Activated CD8-positive, alpha-beta memory T cell treated with anti-CD3 and anti-CD28 coated beads for 1 hour (primary cell): ENCODE measurements at places on chromosomes 7 and 10.

GRCh38 chr7:103887853-103888602 is 101.4 kb downstream of the RELN start:
- no peak for DNase-seq

GRCh38 chr10:81145975-81146374 is 608.3 kb downstream of the SH2D4B start:
- no peak for DNase-seq

DNA sequence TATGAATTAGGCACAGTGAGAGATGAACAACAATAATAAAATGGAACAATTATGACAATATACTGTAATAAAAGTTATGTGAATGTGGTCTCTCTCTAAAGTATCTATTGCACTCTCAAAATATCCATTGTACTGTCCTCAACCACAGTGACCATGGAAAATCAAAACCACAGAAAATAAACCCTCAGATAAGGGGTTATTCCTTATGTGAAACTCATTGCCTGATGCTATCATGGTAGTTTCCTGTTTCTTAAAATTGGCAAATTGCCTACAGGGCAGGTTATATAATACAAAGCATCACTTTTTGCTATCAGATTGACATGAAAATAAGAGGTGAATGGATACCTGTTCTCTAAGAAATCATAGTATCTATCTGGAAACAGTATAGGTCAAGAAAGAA is 3.8 kb downstream of the MCM10 start:
- DNase-seq: no peak

DNA sequence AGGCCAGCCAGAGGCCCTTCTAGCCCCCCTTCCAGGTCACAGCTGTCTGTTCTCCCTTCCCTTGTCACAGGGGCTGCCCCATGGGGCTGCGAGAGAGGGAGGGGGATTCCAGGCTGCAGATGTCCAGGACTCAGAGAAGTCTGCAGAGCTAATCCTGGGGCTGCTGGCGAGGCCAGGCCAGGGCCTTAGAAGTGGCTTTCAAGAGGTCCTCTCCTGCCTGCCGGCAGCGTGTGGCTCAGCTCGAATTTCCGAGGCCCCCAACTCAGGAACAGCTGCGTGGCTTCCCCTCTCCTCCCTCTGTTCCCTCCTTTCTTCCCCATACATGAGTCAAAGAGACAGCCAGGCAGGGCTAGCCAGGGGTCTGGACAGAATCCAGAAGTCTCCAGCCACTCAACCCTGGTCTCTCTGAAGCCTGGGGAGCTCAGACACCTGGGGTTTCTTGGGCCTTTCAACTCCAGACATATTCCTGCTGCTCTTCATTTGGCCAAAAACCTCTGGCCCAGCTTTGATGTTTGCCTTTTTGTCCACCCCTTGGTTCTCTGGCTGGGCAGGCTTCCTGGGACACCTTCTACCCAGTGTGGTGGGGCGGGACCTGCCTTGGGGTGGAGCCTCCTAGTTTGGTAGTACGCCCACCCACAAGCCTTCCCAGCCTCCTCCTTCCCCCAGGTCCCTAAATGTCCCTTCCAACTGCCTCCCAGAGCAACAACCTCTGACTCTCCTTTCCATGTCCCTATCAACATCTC is 21.8 kb upstream of the EIF5AL1 start:
- no peak for DNase-seq

GRCh38 chr7:4073052-4073451 is 609.0 kb upstream of the FOXK1 start:
- DNase-seq: no peak

GRCh38 chr10:132655735-132656134 is 118.1 kb downstream of the INPP5A start:
- DNase-seq: no peak

DNA sequence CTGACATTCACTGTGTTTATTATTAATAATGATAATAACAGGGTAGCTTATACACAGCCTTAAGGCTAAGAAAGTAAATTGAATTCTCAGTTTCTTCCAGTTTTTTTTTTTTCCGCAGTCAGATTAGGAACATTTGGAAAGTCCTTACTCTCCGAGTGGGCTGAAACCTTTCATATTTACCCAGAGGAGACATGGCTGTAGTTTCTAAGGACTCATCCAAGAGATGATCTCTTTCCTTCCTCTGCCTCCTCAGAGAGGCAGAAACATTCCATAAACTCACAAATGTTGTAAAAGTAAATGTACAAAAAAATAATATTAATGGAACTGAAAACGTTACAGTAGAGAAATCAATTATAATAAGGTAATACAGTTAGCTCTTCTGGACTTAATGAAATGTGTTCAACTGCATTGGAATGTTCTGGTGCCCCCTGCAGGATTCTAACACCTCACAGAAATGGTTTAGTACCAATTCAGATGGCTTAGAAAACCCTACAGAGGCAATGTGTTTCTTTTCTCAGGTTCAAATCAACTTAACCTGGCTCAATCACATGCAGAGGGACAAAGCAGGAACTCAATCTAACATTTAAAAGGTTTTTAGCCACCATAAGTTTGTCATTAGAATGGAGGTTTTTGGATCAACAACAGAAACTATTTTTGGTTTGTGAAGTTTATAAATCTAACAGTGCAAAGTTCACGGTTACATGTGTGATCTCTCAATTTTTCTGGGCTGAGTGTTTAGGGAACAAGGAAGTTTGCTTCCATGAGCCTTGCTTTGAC is 71.7 kb downstream of the ICA1 start:
- peak; percentile 35 for DNase-seq

- no peak for DNase-seq
These were observed 192.6 kb downstream of the CFTR start for GRCh38 chr7:117672453-117672852.

DNA sequence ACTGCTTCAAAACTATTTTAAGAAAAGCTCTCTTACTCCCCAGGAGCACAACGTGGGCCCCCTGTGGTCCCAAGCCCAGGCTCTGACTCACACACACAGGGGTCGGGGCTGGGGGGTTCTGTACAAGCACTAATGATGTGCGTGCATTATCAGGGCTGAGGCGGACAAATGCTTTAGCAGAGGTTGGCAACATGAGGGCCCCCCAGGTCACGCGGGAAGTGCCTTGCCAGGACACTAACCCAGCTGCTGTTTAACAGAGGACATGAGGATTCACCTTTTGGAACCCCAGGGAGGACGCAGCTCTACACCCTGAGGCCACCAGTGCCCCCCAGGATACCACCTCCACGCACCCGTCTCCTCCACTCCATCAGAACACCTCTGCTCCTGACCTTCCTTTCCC is 342.8 kb downstream of the DNAJB6 start:
- DNase-seq: no peak

DNA sequence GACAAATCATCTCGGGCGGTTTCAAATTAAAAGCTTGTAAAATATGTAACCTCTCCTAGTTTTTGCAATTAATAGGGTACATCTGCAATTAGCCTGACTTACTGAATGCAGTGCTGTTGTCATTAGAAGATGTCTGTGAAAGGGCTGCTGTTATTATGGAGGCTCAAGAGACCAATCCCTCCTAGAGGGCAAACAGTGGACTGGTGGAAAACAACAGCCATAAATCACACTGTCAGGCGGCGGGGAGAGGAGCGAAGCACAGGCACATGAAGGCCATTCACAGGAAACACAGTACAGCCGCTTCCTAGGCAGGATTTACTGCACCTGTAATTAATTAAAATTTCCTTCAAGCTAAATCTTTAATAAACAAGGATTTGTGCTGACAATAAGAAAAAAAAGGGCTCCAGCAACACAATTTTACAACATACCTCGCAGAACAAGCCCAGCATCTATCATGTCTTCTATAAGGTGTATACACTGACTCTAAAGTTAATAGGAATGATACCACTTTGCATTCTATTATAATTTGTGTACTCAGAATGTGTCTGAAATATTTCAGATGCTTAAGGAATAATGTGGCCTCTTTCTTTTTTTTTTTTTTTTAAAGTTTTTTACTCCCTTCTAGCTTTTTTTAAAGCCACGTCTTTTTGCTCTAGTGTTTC is 50.7 kb downstream of the ERCC6 start:
- DNase-seq: no peak

GRCh38 chr10:97540669-97541500 is 31.7 kb upstream of the ANKRD2 start:
- DNase-seq: no peak

DNA sequence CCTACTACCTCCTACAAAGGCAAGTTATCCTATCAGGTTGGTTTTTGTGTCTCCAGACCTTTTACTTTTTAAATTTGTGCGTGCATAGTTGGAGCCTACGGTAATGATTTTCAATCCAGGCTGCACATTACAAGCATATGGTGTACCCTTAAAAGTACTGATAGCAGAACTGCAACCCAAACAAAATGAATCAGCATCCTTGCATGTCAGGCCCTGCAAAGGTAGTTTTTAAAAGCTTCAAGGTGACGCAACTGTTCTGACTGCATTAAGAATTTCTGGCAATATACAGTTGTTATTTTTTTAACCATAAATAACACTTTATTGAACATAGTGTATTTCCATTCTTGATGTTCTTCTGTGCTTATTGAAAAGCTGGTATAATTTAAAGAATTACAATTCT is 28.9 kb downstream of the GNAT3 start:
- no peak for DNase-seq

DNA sequence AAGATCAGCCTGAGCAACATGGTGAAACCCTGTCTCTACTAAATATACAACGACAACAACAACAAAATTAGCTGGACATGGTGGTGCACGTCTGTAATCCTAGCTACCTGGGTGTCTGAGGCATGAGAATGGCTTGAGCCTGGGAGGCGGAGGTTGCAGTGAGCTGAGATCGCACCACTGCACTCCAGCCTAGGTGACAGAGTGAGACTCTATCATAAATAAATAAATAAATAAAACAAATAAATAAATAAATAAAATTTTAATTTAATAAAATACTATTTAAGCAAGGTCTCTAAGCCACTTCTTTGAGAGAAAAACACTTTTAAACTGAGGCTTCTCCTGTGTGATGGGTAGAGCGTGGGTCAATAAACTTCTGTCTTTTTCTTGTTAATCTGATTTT is 38.3 kb downstream of the MICU1 start:
- no peak for DNase-seq

- peak; percentile 23 for DNase-seq
These were observed 28.9 kb upstream of the EZH2 start for GRCh38 chr7:148912758-148913541.

DNA sequence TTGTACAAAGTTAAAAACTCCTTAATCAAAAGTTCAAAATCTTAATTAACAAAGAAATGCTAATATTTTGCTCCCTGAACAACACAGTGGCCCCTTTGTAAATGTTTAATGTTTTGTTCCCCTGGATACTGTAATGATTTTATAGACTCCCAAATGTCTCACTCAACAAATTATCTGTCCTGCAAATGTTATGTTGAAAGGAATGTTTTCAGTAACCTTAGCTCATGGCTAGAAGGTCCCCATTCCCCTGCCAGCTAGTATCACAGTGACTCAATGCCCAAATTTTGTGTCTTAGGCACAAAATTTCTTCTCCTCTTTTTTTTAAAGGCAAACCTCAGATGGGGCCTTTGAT is 298.9 kb downstream of the ELMO1 start:
- DNase-seq: no peak

DNA sequence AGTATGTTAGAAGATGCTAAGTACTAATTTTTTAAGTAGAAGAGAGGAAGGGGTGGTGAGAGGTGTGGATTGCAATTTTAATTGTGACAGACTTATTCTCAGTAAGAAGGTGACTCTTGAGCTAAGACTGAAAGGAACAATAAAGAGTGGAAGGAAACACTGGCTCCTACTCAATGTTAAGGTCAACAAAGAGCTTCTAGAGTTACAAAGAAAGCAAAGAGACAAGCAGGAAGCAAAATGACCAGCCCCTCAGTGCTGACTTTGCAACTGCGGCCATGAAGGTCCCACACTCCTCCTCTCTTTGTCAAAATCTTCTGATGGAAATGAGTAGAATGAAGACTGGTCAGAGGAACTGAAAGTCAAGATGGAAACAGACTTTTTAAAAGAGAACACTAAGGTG is 79.9 kb upstream of the FOXI2 start:
- no peak for DNase-seq

GRCh38 chr7:70006261-70006920 is 408.1 kb downstream of the AUTS2 start:
- no peak for DNase-seq

- no peak for DNase-seq
These were observed 750.7 kb upstream of the PHF14 start for GRCh38 chr7:10222976-10223375.

GRCh38 chr10:23114228-23114850 is 19.0 kb downstream of the MSRB2 start:
- no peak for DNase-seq

DNA sequence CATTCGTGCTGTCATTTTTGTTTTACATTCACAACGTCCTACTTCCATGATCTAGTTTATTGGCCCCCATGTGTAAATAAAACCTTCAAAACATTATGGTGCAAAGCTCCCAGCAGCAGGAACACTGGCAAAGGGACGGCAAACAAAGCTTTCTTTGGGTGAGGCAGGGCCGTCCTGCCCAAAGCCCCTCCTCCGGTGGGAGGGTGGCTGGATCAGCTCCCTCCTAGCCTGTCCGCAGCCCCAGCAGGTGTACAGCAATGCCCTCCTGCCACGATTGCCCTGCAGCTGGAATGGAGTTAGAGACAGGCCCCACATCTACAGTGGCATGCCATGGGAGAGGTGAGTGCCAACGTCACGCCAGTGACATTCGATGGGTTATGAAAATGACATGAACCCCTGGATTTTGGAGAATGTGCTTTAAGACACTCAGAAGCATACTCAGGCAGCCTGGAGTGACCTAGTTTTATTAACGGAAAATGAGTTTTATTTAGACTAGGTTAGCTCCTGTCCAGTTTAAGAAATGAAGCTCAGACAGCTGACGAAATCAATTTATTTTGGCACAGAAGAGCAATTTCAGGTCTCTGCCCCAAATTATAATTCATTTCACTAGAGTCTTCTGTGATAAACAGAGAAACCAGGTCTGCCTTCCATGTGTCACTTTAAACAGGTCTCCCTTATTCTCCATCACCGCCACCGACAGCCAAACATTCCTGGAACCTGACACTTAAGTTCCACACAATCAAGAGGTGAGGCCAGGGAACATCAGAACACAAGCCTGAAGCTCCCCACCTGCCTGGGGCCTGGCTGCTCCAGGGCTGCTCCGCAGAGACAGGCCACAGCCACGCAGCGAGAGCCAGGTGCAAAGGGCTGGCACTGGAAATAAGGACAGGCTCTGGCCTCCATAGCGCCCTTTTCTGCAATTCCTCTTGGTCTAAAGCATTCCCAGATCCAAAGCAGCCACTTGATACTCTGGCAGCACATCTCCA is 50.1 kb downstream of the VOPP1 start:
- DNase-seq: no peak

GRCh38 chr10:78336402-78336791 is 302.7 kb downstream of the RPS24 start:
- no peak for DNase-seq

- DNase-seq: no peak
These were observed 12.1 kb downstream of the ABCA13 start for GRCh38 chr7:48183370-48183743.

DNA sequence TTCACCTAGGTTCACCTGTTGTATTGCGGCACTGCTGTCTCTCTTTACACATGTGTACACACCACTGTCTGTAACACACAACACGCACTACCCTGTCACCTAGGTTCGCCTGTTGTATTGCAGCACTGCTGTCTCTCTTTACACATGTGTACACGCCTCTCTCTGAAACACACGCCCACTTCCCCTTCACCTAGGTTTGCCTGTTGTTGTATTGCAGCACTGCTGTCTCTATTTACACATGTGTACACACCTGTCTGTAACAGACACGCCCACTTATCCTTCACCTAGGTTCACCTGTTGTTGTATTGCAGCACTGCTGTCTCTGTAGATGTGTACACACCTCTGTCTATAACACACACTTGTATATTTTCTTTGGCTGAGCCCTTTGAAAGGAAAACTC is 51.5 kb downstream of the WDR37 start:
- no peak for DNase-seq

- no peak for DNase-seq
These were observed 1.2 kb downstream of the YWHAG start for GRCh38 chr7:76357475-76358010.
